ENCODE measurements at places on chromosomes 6 and 20.

GRCh38 chr6:100472674-100473073 is 8.0 kb upstream of the SIM1 start:
- DNase-seq: no peak

DNA sequence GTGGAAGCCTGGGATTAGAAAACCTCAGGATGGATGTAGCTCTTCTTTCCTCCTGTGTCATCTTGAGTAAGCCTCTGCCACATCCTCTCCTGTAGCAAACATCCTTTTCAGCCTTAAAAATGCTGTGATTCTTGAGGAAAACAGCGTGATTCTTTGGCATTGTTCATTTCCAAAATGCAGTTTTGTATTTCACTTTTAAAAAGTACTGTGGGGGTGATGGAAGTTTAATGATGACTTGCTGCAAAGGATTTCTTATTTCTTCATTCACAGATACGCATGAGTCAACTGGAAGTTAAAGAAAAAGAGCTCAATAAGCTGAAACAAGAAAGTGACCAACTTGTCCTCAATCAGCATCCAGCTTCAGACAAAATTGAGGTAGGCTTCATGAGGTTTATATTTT is 23.9 kb upstream of the SNRNP48 start:
- DNase-seq: no peak

- no peak for DNase-seq
These were observed 33.1 kb downstream of the SRC start for GRCh38 chr20:37378785-37379598.

GRCh38 chr6:166637812-166638572 is 10.9 kb upstream of the RPS6KA2 start:
- no peak for DNase-seq

DNA sequence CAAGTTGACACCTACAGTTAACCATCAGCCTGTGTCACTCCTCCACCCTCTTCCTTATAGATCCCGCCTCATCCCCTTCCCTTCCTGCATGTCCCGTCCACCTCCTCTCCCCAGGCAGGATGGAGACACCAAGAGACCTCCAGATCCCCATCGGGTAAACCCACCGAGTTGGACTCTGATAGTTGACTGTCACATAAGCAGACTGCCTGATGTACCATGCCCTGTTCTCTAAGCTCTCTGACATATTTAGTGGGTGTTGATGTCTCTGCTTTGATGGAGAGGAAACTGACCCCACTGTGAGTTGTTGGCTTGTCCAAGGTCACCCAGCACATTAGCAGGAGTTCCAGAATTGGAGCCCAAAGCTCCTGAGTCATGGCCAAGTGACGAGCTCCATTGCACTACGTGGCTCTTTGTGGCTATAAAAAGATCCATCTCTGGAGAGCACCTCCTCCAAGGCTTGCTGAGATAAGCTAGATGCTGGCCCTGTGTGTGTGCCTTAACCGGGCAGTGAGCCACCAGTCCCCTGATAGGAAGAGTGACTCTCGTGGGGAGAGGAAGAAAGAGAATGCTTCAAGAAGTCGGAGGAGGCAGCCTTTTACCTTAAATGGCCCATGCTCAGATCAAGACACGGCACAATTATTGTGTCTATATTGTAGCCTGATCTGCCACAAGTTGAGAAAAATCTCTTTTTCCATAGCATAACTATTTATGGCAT is 236.0 kb upstream of the ECI2 start:
- no peak for DNase-seq

GRCh38 chr6:75624988-75625387 is 23.3 kb downstream of the SENP6 start:
- DNase-seq: no peak

GRCh38 chr20:36836591-36837269 is 39.2 kb upstream of the TLDC2 start:
- DNase-seq: peak; percentile 23

- DNase-seq: no peak
These were observed 117.5 kb downstream of the GPX5 start for GRCh38 chr6:28643017-28643740.

DNA sequence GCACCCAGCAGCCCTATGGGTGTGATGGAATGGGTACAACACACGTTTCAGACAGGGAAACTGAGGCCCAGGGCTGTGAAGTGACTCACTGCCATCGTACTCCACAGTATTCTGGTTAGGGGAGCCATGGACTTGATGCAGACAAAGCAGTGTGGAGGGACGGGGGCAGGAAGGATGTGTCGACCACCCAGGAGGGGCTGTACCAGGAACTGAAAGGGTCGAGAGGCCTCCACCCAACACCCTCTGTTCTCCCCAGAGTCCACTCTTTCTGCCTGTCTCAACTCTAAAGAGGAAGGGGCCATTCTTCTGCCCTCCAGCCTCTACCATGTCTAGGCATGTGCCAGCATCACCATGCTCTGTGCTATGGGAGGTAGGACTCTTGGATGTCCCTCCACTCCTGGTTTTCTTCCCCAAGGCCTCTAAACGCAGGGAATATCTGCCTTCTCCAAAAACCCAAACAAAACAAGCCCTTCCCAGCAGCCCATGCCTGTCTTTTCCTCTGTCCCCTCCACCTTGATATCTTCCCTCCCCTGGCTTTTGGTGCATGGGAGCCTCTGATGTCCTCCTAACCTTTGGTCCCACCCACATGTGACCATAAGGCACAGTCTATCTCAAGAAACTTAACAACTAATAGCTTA is 7.4 kb downstream of the SLC22A1 start:
- DNase-seq: no peak

- DNase-seq: no peak
These were observed 59.1 kb upstream of the RNF144B start for GRCh38 chr6:18328070-18328469.

GRCh38 chr20:16104783-16105182 is 468.5 kb downstream of the KIF16B start:
- DNase-seq: no peak

- no peak for DNase-seq
These were observed 19.8 kb downstream of the LAMA4 start for GRCh38 chr6:112234601-112235000.

GRCh38 chr6:113820761-113821160 is 36.4 kb upstream of the MARCKS start:
- DNase-seq: no peak

- DNase-seq: no peak
These were observed 10.2 kb upstream of the EPB41L1 start for GRCh38 chr20:36144336-36144735.

- DNase-seq: no peak
These were observed 27.9 kb upstream of the SGK1 start for GRCh38 chr6:134345789-134346188.

DNA sequence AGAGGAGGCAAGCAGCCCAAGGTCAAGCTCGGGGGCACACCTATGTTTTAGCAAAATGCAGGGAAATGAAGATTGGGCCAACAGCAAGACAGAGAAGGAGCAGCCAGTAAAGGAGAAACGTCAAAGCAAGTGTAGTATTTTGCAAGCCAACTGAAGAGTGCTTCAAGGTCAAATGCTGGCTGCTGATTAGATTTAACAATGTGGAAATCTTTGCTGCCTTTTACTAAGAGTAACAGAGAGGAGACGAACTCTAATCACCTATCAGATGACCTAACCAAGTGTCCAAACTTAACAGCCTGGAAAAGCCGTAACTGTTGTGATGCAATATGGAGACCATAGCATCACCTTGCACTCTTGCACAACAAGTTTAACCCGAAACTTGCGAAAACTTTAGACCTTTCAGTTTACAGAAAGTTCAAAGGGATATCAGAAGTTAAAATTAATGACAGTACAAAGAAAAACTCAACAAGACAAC is 30.4 kb downstream of the AKIRIN2 start:
- DNase-seq: no peak

DNA sequence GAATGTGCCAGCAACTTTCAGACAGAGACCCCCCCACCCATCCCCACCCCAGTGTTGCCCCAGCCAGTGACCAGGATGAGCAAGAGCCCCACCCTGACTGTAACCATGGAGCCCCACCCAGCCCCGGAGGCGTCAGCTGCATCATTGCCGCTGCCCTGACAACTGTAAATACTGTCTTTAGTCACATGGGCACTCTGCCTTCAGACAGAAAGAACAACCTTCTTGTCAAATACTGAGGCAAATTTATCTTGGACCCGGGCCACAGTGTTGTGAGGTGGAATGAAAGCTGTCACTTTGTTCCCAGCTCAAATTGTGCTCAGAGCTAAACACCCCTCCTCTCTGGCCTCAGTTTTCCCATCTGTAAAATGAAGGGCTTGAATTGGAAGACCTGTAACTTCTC is 23.7 kb downstream of the MOCS3 start:
- DNase-seq: no peak

DNA sequence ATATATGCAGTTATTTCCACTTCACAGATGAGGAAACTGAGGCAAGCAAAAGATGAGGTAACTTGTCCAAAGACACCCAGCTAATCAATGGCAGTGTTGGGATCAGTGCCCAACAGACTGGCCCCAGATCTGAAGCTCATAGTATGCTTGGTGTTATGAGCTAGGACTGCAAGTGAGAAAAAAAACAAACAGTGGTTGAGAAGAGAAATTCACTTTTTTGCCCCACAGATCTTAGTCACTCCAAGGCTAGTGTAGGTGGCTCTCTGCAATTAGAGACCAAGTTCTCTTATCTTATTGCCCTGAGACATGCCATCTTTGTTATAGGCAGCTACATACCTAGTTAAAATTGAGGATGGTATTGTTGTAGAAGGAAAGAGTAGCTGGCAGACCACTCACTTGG is 16.3 kb downstream of the PLEKHG1 start:
- DNase-seq: no peak

GRCh38 chr20:13665709-13666395 is 27.1 kb upstream of the TASP1 start:
- no peak for DNase-seq

DNA sequence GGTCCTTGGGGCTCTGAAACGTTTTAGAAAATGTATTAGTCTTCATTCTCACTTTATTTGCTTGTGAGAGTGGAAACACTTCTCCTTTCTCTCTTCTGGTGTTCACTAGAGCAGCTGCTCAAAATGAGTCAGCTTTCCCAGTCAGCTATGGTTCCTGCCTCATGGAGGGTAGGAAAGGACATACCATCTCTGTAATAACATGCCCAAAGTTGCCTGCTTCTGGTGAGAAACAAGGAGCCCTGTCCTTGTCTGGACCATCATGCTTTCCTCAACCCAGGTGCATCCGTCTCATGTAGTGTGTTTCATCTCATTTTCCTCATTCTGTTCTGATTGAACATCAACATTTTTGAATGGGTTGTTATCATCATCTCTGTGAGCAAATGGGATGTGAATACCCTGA is 17.1 kb upstream of the TINAG start:
- DNase-seq: no peak

DNA sequence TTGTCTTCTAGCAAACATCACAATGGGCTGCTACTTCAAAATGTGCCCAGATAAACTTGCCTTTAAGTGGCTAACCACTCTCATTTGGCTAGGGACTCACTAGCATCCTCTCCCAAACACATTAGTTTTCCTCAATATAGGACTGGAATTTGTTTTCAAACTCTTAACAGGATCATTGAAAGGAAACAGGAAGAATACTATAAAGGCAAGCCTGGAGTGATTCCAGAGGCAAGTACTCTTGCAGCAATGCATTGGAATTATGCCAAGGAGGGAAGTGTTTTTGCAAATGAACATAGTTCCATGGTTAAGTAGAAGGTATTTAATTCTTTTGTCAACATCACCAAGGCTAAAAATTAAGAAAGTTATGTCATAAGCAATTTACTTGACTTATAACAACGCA is 12.2 kb downstream of the EPHA7 start:
- peak; percentile 46 for DNase-seq

DNA sequence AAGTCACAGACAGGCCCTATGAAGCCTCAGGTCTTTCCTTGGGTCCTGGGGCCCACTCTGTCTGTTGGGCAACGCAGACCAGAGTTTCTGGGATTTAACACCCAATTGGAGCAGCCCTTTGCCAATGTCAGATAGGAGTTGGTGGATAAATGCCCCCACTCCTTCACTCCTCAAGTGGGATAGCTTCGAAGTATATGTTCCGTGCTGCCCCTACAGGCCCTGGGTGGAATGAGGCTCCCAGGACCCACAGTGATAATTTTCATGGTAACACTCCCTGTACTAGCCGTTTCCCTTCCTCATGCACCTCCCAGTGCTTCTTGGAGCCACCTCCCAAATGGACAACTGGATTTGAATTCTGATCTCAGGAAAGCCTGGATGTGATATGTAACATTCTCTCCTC is 145.4 kb downstream of the FOXA2 start:
- no peak for DNase-seq

DNA sequence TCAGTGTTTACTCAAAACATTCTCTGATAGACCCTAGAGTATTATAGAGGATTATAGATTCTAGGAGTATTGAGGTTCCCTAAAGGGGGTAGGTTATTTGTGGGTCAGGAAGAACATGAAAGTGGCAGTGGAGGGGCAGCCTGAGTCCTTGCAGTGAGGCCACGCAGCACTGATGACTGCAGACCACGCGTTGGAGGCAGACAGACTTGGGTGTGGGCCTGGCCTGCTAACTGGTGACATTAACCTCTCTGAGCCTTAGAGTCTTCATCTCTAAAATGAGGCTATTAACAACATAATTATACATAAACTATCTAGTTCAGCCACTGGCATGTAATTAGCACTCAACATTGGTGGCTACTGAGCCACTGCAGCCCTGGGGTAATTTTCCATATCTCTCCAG is 16.1 kb downstream of the MTCL3 start:
- no peak for DNase-seq

DNA sequence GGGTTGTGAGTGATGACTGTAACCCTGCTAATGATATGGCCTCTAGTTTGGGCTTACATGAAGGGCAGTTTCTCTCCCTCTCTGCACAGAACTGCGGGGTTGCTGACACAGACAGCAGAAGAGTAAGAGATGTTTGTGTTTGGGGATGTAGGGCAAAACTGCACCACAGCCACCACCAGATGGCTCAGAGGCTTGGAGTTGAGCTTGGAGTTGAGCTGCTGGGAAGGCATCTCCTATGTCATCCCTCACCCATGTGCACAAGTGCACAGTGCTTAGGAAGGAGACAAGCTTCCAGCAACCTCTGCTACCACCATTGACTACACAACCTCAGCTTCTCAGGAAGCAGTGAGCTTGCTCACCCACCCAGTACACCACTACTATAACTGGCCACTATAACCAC is 303.9 kb upstream of the DEFB112 start:
- no peak for DNase-seq

- no peak for DNase-seq
These were observed 185.9 kb downstream of the PDE7B start for GRCh38 chr6:136037242-136037875.

DNA sequence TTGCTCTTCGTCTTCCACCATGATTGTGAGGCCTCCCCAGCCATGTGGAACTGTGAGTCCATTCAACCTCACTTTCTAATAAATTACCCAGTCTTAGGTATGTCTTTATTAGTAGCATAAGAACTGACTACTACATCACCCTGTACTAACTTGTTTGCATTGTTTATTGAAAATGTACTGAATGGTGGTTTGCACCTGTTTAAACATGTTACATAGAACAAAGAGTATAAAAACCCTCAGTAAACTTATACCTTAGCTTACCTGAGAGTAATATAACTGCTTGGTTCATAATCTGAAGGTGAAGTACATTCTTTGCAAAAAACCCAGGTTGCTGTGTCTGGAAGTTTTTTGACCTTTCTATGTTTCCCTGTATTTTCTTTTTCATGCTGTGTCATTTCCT is 777.8 kb downstream of the TBC1D32 start:
- DNase-seq: no peak

GRCh38 chr6:112203577-112204349 is 50.6 kb downstream of the LAMA4 start:
- no peak for DNase-seq

Data from NCI-H1092 treated with DMSO at 0.1 percent for 48 hours (cell line).